ENCODE measurements at places on chromosomes 16 and 17.

DNA sequence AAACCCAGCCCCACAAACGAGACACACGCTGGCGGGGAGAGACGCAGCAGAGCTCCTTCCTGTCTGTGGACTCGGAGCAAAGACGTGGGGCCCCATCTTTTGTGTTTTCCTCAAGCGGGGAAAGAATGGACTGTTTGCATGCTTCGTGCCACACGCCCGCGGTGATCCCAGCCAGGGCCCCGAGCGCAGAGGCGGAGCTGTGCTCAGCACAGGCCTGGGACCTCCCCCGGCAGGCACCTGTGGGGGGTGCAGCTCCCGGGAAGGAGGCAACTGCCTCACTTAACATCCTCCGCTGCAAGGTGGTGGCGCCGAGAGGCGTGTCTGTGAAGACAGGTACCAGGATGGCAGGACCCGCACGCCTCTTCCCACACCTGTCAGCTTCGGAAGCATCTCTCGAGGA is 19.1 kb downstream of the TRARG1 start:
- DNase-seq, result no peak

GRCh38 chr16:73615071-73615940 is 567.4 kb upstream of the ZFHX3 start:
- no peak for DNase-seq

DNA sequence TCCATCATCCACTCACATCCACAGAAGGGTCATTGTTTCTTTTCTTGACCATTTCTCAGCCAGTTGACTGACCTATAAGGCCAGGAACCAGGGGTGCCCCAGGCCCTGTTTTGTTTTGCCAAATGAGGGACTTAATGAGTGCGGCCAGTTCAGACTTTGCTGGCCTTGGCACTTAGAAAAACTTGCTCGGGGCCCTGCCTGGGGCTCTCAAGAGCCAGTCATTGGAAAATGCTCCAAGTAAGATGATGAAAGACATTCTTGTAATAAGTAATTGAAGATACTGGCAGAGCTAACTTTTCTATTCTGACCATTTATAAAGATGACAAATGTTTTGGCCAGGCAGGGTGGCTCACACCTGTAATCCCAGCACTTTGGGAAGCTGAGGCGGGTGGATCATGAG is 29.0 kb upstream of the CLEC18B start:
- DNase-seq, result no peak

DNA sequence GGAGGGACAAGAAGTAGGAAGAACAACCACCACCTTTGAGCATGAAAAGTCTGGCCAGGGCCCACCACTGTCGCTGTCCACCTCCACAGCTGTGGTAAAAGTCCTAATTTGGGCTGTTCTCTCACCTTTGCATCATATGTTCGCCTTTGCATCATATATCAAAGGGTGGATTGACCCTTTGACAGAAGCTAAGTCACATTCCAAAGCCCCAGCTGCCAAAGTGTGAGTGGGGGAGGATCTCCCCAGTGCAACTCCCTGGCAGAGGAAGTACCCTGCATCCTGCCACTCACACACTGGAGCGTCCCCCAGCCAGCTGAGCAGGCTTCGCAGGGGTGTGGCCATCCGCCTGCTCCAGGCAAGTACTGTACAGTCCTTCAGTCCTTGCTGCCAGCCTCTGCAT is 12.7 kb upstream of the SPECC1 start:
- no peak for DNase-seq

DNA sequence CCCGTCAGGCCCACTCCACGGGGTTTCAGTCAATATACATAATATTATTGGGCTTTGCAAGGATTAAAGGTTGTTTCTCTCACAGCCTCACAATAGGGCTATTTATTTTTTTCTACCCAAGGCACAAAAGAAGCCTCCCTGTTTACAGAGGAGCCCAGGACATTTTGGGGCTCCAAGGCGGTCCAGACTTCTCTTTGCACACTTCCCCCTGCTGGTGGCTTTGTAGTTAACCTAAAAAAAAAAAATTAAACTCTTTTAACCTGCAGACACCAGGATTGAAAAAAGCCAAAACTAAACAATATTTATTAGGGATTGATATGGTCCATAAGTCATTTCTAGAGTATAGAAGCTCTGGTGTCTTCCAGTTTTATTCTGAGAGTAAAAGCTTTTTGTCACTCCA is 169.7 kb upstream of the ZFHX3 start:
- no peak for DNase-seq

DNA sequence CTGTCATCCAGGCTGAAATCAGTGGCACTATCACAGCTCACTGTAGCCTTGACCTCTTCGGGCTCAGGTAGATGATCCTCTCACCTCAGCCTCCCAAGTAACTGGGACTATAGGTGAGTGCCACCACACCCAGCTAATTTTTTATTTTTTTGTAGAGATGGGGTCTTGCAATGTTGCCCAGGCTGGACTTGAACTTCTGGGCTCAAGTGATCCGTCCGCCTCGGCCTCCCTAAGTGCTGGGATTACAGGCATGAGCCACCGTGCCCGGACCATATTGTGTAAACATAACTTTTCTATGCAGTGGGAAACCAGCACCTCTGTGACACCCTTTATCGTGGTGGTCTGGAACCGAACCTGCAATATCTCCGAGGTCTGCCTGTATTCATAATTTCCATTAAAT is 11.2 kb upstream of the CSF3 start:
- DNase-seq, result no peak

DNA sequence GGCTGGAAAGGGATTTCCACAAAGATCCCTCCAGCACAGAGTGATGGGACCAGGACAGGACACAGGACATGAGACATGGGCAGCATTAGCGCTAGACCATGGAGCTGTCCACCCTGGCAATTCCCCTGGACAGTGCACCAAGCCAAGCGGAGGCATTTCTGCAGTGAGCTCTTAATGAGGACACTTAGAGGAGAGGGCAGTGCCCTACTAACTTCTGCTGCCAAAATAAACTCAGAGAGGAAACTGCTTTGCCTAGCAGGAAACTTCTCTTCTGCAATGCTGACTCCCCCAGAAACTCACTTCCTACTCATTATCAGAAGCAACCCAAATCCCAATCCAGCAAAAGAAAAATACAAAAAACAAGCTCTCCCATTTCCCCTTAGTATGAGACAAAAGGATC is 119.2 kb downstream of the HS3ST2 start:
- no peak for DNase-seq

DNA sequence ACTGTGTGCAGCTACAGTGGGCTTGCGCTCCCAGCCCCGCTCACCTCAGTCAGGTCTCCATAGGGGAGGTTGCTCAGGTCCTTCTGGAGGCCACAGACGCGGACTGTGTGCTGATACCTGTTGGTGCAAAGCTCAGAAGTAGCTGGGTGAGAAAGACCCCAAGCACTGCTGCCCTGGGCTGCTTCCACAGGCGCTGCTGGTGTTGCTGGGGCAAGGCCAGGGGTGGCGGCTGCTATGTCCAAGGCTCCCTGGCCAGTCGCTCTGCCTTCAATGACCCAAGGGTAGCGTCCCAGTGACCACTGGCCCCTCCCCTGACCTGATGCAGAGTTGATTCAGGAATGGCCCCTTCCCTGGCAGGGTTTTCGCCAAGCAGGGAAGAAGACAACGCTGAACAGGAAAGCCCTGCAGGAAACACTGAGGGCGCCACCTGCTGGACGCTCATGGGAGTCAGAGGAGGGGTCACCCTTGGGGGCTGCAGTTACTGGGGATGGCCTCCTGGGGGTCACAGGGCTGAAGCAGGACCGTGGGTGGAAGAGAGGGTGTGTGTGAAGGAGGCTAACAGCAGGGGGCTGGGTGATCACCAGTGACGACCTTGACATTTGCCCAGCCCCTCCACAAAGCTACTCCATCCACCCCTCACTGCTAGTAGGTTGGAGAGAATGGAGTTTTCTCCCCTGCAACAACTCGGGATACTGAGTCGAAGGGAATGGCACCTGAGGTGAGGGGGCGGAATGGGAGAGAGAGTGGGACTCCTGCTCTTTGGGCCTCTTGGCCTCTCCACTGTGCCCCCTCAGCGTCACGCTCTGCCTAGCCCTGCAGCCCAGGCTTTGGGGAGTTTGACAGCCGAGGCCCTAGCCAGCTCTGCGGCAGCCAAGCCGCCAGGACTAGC is 38.3 kb downstream of the ABCC12 start:
- peak; percentile 68 for DNase-seq
